NCI-H1105 treated with DMSO at 0.1 percent for 48 hours (cell line): ENCODE measurements at places on chromosomes 4 and X.

- DNase-seq, result no peak
Measured at GRCh38 chr4:130659320-130659719, 1563.4 kb downstream of the C4orf33 start.

- no peak for DNase-seq
Measured at GRCh38 chrX:40145923-40146261, 48.1 kb upstream of the BCOR start.

GRCh38 chr4:10353110-10353509, 104.1 kb downstream of the ZNF518B start:
- no peak for DNase-seq

DNA sequence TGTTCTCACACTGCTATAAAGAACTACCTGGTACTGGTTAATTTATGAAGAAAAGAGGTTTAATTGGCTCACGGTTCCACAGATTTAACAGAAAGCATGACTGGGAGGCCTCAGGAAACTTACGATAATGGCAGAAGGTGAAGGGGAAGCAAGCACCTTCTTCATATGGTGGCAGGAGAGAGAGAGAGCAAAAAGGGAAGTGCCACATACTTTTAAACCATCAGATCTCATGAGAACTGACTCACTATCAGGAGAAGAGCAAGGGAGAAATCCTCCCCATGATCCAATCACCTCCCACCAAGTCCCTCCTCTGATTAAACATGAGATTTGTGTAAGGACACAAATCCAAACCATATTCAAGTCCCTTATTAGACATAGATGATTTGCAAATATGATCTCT, 12.3 kb upstream of the RAP2C start:
- DNase-seq, result no peak

DNA sequence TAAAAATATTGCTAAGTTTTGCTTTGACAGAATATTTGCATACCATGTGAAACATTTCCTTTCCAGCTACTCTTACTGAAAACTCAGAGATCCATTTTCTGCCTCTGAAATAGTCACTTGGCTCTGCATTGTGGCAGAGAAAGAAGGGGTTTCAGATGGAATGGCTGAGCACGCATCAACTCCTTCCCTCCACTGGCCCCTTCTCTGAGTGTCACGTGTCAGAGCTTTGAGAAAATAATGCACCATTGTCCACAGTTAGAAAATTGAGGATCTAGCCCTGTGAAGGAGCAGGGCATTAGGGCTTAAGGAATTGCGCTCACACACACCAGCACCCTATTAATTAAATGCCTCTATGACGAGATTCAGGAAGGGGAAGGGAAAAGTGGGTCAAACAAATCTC, 78.8 kb upstream of the FAT4 start:
- DNase-seq, result no peak
